Lung (tissue), 17 donors: ENCODE measurements at places on chromosomes 7 and 10. TPM values are rescaled to one million over a fixed set of nuclear protein-coding genes. Genes with fewer than 3 reads are reported as not detected.

GRCh38 chr10:36349445-36350078 lies 707.5 kb upstream of the FZD8 start:
- no peak overlapping the region for H3K4me3 ChIP-seq
- H3K27me3 ChIP-seq: no peaks in the 10 kb centered on the region
- H3K4me1 ChIP-seq: no peaks in the 10 kb centered on the region
- no peaks in the 10 kb centered on the region for H3K36me3 ChIP-seq
- no peak overlapping the region for H3K27ac ChIP-seq

DNA sequence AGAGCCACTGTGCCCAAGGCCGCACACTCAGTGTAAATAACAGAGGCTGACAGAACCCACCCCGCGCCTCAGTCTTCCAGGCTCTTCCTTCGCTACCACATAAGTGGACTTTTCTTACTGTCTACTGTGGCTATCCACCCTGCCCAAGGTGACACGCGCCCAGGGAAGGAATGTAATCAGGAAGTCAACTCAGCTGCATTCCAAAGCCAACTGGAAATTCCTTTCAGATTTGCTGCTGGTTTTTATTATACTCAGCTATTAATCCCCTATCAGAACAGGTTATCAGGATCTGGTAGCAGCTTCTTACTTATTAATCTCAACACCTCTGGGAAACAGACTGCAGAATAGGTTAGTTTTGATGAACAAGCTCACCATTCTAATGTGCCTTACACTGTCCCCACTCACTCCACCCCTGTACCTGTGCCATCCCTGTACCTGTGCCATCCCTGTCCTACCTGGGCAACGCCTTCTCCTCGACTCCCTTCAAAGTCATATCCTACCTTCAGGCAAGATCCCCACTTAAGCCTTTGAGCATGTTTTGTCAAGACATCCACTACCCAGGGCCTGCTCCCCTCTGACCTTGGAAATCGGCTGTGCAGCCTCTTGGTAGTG lies 90.7 kb downstream of the NHLRC2 start:
- no peaks in the 10 kb centered on the region for H3K27me3 ChIP-seq
- H3K4me1 ChIP-seq: no peaks in the 10 kb centered on the region
- H3K36me3 ChIP-seq: no peaks in the 10 kb centered on the region
- H3K27ac ChIP-seq: peak overlapping the region; percentile 78
- no peak overlapping the region for H3K4me3 ChIP-seq

GRCh38 chr10:14574291-14574690 lies 200.4 kb downstream of the FAM107B start:
- no peak for DNase-seq
- H3K27ac ChIP-seq: peak overlapping the region; percentile 20
- H3K27me3 ChIP-seq: no peaks in the 10 kb centered on the region
- no peaks in the 10 kb centered on the region for H3K36me3 ChIP-seq

DNA sequence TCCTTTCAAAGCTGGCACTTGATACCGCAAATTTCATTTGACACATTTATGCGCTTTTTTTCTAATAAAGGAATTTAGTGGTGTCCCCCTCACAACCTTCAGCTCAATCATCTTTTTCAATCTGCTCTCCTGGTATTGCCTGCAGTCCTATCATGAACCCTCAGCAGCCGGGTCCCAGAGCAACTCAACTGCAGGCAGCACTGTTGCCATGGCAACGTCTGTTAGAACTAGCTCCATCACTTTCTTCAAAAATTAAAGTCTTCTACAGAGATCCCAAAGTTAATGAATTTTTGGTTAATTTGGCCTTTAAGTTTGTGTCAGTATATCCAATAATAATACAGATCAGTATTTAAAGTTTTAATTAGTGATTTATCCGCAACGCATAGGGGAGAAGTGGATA lies 136.1 kb upstream of the TARP start:
- DNase-seq: no peak
- no peaks in the 10 kb centered on the region for H3K27me3 ChIP-seq
- H3K4me3 ChIP-seq: no peak overlapping the region
- no peaks in the 10 kb centered on the region for H3K4me1 ChIP-seq
- H3K27ac ChIP-seq: no peak overlapping the region

PANK1 gene
- total RNA-seq: 18.3 TPM

- H3K36me3 ChIP-seq: no peaks in the 10 kb centered on the region
- no peak overlapping the region for H3K4me3 ChIP-seq
- no peak overlapping the region for H3K27ac ChIP-seq
- no peaks in the 10 kb centered on the region for H3K4me1 ChIP-seq
- H3K27me3 ChIP-seq: no peaks in the 10 kb centered on the region
- no peak for DNase-seq
Measured at GRCh38 chr10:72075376-72076115, 12.8 kb downstream of the SPOCK2 start.
